ENCODE measurements at places on chromosomes 7 and 10.

- DNase-seq = no peak
Observed at GRCh38 chr7:36112969-36113368, 40.1 kb upstream of the EEPD1 start.

GRCh38 chr10:30963992-30964930 lies 67.4 kb downstream of the ZNF438 start:
- no peak for DNase-seq

- DNase-seq = no peak
Observed at GRCh38 chr7:158567153-158567603, 20.4 kb downstream of the PTPRN2 start.

DNA sequence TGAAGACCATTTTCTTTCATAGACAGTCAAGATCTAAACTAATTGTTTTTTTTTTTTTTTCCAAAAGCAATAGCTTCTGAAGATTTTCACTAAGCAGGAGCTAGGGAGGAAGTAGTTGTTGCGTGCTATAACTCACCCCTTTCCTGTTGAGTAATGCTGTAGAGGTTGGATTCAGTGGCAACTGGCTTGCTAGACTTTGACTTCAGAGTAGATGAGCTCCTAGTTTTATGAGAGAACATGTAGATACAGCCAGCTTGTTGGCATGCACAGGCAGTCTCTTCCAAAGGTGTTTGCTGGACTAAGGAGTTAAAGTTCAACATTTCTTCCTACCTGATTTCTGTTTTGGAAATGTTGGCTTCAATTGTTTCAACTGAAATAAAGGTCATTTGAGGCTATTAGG lies 66.2 kb upstream of the MXI1 start:
- DNase-seq = peak; percentile 93

DNA sequence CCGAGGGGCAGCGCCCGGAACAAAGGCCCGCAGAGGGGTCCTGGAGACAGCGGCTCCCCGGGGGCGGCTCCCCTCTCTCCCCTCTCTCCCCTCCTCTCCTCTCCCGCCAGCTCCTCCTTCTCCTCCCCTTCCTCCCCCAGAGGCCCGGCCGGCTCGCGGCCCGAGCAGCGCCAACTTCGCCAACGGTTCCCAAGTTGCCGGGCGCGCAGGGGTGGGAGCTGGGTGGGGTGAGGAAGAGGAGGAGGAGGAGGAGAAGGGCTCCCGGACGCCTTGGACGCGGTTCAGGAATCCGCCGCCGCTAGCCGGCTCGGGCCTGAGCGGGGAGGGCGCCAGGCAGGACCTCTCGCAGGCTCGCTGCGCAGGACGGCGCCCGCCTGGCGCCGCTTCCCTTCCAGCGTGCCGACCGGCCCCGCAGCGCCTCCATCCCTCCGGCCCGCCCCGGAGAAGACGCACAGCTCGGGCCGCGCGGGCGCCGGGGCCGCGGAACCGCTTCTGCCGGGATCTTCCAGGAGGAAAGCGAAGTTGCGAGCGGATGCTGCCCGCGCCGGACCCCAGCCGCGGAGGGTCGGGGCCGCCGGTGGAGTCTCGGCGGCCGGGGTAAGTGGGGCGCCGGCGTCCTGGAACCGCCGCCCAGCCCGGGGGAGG lies at the start of gene CHST3:
Gene CHST3 (plus strand): TSS at position 298 of the 645 bp plus-strand sequence. CDS start 41,448 bp downstream, outside the sequence.
- DNase-seq = no peak

DNA sequence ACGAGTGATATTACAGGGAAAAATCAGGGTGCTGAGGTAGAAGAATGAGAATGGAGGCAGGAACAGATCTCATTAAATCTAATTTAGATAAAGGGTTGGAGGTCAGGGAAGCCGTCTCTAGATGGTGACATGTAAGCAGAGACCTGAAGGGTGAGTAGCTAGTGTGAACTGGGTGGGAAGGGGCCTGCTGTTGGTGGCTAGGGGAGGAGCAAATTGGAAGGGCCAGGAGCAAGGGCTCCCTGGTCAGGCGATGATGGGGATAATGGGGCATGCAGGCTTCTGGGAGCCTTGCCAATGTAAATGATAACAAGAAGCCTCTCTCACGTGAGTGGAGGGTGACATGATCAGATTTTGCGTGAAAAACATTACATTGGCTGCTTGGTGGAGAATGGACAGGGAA lies 76.3 kb downstream of the WDFY4 start:
- no peak for DNase-seq

DNA sequence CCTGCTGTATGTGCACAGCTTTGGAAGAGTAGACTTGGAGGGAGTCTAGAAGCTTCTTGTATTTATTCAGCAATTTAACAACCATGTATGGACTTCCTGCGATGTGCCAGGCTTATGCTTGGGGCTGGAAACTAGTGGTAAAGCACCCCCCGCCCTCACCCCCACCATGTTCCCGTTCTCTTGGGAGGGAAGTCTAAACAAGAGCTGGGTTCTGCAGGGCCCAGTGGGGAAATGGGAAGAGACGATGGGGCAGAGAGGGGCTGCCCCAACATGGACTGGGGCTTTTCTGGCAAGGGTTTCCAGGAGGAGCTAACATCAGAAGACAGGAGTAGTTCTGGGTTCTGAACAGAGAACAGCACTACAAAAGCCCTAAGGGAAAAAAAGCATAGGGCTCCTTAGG lies 8.0 kb downstream of the RASSF4 start:
- no peak for DNase-seq

- no peak for DNase-seq
Observed at GRCh38 chr10:107687701-107688100, 523.2 kb upstream of the SORCS1 start.

GRCh38 chr10:63697956-63698786 lies 177.0 kb downstream of the REEP3 start:
- DNase-seq = no peak

DNA sequence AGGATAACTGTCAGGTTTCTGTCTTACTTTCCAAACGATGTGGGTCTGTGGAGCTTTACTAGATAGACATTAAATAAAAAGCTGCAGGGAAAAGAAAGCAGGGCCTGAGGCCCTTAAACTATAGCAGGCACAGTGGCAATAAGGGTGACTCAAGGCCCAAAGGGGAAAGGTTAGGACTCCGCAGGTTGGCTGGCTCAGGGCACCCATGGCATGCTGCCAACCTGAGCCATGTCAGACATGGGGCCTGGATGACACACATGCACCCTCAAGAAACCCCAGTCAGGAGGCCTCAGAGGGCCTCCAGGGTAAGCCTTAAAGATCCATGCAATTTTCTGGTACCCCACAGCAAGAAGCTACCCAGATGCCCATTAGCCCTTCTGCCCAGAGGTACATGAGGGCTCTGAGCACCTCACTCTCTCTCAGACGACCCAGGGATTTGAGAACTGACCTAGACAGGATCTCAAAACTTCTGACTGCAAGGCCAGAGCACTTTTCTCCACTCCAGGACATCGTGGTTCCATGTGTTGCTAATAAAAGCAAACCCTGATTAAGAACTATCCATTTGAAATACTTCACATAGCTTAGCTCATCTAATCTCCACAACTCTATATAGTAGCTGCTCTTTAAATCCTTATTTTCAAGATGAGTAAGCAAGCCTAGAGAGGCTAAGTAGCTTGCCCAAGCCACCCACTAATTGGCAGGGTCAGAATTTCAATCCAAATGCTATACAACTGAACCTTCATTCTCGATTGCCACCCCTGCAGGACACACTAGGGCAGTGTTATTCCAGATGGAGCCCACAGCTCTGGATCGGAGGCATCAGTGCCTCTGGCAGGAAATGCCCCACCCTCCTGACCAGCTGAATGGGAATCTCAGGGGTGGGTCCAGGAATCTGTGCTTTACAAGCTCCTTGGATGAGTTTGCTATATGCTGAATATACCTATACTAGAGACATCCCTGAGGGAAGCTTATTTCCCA lies 132.5 kb upstream of the EFCAB10 start:
- DNase-seq = no peak

DNA sequence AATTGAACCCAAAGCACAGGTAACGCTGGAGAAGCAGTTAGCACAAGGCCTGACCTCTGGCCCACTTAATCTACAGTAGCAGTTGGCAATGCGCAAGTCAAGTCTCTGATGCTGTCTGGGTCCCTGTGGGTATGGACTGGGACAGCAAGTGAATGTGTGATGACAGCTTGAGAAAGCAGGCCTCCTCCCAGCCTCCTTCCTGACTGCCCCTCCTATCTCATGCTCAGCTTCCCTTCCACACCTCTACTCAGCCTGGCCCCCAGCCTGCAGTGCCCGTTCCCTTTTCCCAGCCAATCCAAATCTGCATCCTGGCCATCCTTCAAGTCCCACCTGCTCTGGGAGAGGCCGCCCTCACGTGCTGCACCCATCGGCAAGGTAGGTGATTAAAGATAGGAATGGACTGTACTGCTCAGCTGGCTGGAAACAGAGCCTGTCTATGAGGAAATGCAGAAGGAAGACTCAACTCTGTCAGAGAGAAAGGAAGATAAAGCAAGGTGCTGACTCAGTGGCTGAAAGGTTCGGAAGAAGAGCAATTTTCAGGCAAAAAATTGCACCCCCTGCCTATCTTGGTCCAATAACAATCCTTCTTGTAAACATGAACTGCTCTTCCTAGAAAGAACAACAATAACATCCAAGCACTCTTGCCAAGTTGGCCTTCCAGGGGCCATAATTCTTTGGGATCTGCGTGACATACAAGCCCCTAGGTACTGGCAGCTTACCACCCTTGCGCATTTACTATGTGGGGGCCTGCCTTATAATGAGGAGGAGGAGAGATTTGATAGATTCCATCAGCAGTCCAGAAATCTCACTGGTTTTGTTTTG lies 16.6 kb upstream of the FGFR2 start:
- DNase-seq = no peak

- no peak for DNase-seq
Observed at GRCh38 chr10:15045380-15045779, 1.6 kb downstream of the OLAH start.

GRCh38 chr7:158228986-158229385 lies 358.6 kb downstream of the PTPRN2 start:
- DNase-seq = no peak

GRCh38 chr7:41760293-41760692 lies 57.4 kb upstream of the INHBA start:
- no peak for DNase-seq

GRCh38 chr10:74859546-74859945 lies 33.1 kb downstream of the KAT6B start:
- DNase-seq = no peak

GRCh38 chr10:36492590-36493515 lies 632.5 kb upstream of the ANKRD30A start:
- no peak for DNase-seq

DNA sequence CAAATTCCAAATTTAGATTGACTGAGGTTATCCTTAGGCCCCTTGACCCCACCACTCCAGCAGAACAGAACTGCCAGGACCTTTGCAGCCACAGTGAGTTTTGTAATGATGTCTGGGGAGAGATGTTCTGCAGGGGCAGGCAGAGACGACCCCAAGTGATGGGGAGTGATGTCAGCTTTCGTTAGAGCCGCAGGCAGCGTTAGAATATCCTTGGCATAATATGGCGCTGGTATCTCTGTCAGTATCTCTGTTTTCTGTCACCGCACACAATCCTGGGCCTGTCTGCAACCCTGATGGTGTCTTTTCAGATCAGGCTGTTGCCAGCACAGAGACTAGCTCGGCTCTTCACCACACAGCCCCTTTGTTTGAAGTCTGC lies 1083.6 kb downstream of the KCNMA1 start:
- no peak for DNase-seq

GRCh38 chr7:151488096-151488495 lies 31.6 kb downstream of the RHEB start:
- DNase-seq = no peak

Data from bone marrow (tissue), 2 donors.